ENCODE measurements at places on chromosomes 7 and 10.
A peak's percentile ranks its signal among the peaks of the same experiment; 100 is the strongest.

GRCh38 chr7:29588900-29589696 is 25.5 kb downstream of the PRR15 start:
- peak; percentile 51 for DNase-seq

- DNase-seq = no peak
Observed at GRCh38 chr7:5439572-5440496, 16.2 kb upstream of the TNRC18 start.

DNA sequence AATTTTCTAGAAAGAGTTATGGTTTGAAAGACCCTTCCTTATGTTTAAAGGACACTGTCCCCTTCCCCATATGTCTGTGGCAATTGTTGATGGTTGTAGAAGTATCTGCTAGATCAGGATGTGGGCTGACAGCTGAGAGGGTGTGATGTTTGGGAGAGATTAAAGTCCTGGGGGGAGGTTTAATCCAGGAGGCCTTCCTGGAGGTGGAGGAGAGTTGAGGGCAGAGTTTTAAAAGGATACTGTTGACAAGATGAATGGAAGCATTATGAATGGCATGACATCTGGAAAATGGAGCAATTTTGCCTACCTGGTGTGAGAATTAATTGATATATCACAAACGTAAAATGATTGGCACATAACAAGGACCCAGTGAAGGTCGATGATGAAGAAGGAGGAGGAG is 32.9 kb upstream of the SMC3 start:
- no peak for DNase-seq

GRCh38 chr7:24914465-24914859 is 65.5 kb downstream of the OSBPL3 start:
- no peak for DNase-seq

DNA sequence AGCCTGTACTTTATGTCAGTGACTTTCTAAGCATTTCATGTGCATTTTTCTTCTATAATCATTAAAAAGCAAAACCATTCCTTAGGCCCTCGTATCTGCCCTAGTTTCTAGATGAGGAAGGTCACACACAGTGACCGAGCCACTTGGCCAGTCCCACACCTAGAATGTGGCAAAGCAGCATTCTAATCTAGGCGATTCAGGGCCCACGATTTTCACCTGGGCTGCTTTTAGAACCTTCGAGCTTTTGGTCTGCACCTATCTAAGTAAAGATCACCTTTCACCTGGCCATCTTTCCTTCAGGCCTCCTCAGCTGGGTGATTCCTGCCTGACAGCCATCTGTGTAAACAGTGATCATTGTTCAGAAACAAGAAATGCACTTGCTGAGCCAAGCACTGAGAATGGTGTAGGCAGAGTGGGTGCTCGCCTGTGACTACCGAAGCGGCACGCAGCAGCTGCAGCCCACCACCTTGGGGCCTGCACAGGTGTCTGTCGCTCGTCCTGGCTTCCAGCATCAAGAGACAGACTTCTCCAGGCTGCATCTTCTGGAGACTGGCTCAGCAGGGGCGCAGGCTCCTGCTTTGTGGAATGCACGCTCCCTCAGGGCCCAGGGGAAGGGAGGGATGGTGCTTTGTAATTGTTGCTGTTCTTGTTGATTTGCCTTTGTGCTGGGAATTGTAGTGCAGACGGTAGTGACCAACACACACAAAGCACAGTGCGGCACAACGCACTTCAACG is 149.0 kb upstream of the INSYN2A start:
- no peak for DNase-seq

GRCh38 chr7:139874302-139874629 is 45.2 kb downstream of the TBXAS1 start:
- DNase-seq = no peak

GRCh38 chr10:49054753-49055152 is 60.6 kb downstream of the VSTM4 start:
- no peak for DNase-seq

DNA sequence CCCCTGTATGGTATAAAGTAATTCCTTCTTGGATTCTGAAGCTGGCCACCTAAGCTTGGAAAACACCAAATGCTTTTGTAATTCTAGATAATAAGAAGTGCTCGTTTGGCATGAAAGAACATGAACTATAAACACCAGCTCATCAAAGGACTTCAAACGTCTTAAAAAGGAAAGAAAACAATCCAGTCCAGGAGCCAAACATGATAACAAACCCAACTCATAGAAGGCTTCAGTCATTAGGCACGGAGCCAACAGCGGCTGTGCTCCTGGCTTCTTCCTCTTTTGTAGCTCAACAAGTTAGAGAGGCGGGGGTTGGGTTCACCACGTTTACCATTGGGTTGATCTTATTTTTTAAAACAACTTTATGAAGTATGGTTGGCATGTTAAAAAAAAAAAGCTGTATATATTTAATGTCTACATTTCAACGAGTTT is 56.4 kb upstream of the ECHDC3 start:
- DNase-seq = no peak

DNA sequence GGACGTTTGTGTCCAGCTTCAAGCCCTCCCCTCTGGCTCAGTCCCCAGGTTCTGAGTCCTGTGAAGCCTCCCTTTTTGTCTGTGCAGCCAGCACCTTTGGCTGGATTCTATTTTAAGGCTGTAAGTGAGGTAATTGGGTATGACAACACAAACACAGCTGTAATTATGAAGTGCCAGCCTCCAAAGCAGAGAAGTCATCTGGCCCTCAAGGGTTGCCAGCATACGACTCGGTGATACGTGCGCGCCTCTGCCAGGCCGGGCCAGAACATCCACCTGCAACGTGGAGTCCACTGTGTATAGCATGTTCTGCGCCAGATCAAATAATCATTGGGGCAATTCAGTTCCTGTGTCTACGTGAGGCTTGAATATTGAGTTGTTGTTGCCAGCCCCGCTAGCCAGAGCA is 6.7 kb upstream of the FAM180A start:
- DNase-seq = peak; percentile 92

- no peak for DNase-seq
Observed at GRCh38 chr10:3485057-3485686, 299.8 kb downstream of the KLF6 start.

DNA sequence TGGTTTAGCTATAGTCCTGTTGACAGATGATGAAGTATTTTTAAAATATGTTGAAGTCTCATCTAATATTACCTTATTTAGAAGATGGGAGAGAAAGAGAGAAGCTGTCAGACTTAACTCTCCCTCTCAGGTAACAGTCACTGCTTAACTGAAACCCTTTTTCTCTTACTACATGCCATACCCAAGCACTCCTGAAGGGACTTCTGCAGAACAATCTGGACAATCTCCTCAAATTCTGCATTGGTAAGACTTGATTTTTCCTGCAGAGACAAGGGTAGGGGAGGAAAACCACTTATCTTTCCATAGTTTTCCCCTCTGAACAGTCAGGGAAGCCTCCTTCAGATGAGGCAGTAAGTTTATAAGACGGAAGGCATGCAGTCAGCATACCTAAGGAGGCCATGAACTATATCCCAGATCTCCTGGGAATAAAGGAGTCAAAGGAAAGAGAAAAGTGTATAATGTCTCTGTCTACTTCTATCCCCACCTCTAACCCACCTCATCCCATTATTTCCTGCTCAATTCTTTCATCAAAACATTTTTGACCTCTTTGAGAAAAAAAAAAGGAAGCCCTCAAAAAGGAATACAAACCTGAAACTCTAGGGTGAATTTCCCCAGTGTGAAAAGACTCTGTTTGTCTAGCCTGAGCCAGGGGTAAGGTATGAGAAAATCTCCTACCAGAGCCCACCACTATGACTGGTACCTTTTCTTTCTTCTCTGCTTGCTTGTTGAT is 9.4 kb downstream of the ZCWPW1 start:
- DNase-seq = no peak
